ENCODE measurements at places on chromosomes 4 and X.

- DNase-seq: no peak
These were observed 228.1 kb downstream of the ARHGAP24 start for GRCh38 chr4:85703096-85703495.

GRCh38 chrX:45840411-45840950 is 639.8 kb upstream of the DIPK2B start:
- no peak for DNase-seq

- DNase-seq: no peak
These were observed 5.0 kb downstream of the RPL36A start for GRCh38 chrX:101395789-101396188.

GRCh38 chr4:156971165-156971675 is 379 bp downstream of the PDGFC start:
- no peak for DNase-seq

GRCh38 chrX:148298737-148299136 is 201.7 kb upstream of the AFF2 start:
- DNase-seq: no peak

DNA sequence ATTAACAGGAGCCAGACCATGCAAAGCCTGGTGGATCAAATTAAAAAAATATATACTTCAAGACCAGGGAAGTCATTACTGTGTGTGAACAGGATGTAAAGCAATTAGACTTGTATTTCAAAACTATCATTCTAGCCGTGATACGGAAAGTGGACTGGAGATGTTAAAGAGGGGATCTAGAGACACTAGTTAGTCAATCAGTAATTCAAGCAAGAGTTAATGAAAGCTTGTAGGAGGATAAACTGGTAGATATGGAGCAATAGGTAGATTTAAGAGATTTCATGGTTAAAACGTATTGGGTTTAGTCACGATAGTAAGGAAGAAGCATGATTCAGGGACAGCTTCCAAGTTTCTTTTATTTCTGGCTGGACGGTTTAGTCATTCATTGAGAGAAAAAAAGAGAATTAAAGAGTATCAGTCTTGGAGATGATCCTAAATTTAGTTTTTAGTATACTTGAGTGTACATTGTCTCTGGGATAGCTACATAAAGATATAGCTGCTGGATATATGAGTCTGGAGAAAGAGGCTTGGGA is 3.9 kb downstream of the MAD2L1 start:
- DNase-seq: no peak

- DNase-seq: no peak
These were observed 92.3 kb upstream of the RASGEF1B start for GRCh38 chr4:81564025-81564424.

DNA sequence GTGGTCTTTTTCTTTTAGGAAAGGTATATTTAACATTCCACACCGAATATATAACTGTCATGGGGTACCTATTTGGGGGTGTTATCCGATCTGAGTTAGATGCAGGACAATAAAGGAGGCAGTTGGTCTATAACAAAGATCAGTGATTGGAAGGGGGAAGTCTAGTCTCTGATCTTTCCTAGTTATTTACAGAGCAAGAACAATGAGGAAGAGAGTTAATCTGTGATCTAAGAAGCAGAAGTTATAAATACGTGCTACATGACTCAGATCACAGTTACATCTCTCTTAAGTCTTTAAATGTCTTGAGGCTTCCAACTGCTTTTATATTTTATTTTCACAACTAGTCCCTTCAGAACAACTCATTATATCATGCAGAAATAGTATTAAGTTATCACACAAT is 33.2 kb upstream of the ARMCX4 start:
- no peak for DNase-seq

Measured in NCI-H1092 treated with DMSO at 0.1 percent for 48 hours (cell line).